ENCODE measurements at places on chromosomes 13 and 19.
A peak's percentile ranks its signal among the peaks of the same experiment; 100 is the strongest.

- DNase-seq = no peak
Measured at GRCh38 chr19:5030136-5030820, 61.4 kb downstream of the KDM4B start.

GRCh38 chr19:46626446-46626845, 1.6 kb upstream of the PTGIR start:
- no peak for DNase-seq

GRCh38 chr13:29621841-29622240, 26.4 kb upstream of the SLC7A1 start:
- no peak for DNase-seq

- DNase-seq = no peak
Measured at GRCh38 chr13:30044932-30045331, 194.5 kb upstream of the UBL3 start.

- peak; percentile 99 for DNase-seq
Measured at GRCh38 chr19:38850436-38850975, 720 bp upstream of the HNRNPL start.

GRCh38 chr19:40390084-40390742, at the start of gene HIPK4:
TSS of gene HIPK4 (minus strand) at chr19:40390181. CDS start at chr19:40389902, 279 bp downstream.
- no peak for DNase-seq

- DNase-seq = no peak
Measured at GRCh38 chr19:7930765-7931164, 4.8 kb upstream of the CTXN1 start.

- DNase-seq = no peak
Measured at GRCh38 chr19:31613683-31614219, 264.5 kb upstream of the TSHZ3 start.

DNA sequence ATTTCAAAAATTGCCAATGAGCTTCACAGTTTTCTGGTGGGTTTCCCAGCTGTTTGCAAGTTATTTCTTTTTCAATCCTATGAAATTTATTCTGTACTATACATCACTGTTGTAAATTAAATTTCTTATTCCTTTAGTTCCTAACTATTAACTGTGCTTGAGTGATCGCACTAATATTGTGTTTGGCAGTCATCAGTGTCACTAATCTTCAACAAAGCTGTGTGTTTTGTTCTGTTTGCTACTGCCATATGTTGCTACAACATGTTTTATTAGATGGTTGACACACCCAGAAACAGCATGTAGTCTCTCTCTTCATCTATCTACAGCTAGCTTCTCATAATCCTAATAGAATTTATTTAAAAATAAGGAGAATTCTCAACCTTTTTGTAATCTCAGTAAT, 453.6 kb upstream of the PRR20A start:
- DNase-seq = no peak

- no peak for DNase-seq
Measured at GRCh38 chr19:48635966-48636858, 967 bp downstream of the DBP start.

DNA sequence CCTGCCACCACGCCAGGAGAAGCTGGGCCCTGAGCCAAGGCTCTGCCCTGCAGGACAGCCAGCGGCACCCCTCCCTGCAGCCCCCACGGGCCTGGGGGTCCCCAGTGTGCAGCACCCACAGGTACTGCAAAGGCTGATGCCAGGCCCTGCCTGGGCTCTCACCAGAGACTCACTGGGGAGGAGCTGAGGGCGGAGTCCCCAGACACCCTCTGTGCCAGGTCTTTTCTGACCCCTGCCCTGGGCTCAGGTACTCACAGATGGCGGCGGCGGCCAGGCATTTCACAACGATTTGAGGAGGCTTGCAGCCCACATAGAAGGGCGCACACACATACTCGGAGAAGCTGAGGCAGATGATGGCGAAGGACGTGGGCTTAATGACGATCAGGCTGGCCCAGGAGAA, 5.7 kb downstream of the SLC7A9 start:
- no peak for DNase-seq

- no peak for DNase-seq
Measured at GRCh38 chr19:39867133-39867532, 21.0 kb upstream of the FBL start.

GRCh38 chr13:79485014-79485811, 4.3 kb downstream of the NDFIP2 start:
- DNase-seq = no peak

DNA sequence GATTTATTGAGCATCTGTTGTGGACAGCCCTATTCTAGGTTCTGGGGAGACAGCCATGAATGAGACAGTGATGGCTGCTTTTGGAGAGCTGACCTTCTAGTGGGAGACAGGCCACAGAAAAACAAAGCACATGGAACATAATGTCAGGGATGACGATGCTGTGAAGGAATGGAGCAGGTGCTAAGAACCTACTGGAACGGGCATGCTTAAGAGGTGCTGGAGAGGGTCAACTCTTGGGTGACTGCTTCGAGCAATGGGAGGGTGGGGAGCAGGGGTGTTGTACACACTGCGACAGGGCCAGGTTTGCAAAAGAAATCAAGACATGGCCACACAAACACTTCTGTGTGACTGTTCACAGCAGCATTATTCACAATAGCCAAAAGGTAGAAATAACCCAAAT, 12.1 kb upstream of the CEACAM16 start:
- no peak for DNase-seq

DNA sequence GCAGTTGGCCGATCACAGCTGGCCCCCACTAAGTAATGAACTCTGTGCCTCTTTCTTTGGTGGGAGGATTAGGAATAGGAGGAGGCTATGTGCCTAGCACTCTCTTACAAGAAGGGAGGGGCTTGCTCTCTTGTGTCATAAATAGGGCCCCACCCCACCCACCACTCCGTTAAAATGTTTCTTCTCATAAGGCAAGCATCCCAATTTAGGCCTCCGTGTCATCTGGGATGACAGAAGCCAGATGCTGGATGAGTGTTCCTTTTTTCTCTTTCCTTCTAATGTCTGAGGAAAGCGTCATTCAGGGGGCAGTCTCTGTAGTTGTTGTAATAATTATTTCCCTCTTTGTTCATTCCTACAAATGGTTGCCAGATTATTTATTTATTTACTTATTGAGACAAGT, at the start of gene LIPE:
Gene LIPE, minus strand, starts transcription at position 76 of the 400 bp plus-strand sequence. CDS start 239 bp downstream, outside the sequence.
- DNase-seq = no peak

DNA sequence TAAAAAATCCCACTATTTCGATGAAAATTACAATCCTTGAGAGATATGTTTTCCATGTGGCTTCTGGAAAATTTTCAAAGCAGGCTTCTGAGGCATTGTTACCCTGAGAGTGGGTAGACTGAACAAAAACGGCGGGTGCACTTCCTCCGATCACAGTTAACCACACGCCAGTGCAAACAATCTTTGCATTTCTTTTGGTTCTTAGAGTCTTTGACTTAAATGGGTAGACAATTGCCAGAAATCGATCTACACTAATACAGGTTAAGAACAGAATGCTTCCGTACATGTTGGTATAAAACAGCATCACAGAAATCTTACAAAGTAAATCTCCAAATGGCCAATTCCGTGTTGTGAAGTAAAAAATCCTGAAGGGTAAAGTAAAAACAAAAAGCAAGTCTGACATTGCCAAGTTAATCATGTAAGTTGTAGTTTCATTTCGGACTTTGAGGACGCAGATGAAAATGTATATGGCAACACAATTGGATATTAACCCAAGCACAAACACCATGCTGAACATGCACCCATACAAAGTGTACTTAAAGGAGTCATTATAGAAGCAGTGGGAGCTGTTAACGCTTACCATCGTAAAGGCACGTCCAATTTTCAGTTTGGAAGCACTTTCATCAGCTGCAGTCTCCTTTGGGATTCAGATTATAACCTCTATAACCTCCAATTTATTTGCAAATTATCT, 927 bp downstream of the LPAR6 start:
- DNase-seq = no peak

DNA sequence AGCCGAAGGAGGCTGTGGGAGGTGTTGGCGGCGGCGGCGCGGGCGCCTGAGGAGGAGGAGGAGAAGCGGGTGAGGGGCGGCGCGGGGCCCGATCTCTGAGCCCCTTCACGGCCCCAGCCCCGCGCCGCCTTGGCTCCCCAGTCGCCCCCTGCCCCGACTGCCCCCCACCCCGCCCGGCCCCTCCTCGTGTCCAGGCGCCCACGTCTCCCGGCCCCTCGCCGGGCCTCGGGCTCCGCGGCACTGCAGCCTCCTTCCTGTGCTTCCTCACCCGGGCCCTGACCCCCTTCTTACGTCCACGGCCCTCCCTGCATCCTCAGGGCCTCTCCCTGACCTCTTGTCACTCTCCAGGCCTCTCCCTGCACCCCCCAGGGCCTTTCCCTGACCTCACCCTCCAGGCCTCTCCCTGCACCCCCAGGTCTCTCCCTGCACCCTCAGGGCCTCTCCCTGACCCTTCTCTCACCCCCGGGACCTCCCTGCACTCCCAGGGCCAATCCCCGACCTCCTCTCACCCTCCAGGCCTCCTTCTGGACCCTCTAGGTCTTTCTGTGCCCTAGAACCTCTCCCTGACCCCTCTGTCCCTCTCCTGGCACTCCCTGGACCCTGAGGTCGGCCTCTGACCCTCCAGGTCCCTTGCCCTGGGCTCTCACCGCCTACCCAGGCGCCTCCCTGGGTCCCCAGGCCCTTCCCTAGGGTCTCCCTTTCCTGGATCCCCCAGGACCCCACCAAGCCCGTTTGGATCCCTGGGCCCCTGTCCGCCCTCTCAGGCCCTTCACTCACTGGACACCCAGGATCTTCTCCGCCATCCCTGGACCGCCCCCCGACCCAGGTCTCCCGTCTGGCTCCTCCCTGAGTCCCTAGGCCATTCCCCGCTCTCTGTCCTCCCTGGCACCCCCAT, 460 bp downstream of the KMT5C start:
- DNase-seq = no peak

GRCh38 chr19:19342086-19343015, 21.7 kb downstream of the MAU2 start:
- DNase-seq = no peak

DNA sequence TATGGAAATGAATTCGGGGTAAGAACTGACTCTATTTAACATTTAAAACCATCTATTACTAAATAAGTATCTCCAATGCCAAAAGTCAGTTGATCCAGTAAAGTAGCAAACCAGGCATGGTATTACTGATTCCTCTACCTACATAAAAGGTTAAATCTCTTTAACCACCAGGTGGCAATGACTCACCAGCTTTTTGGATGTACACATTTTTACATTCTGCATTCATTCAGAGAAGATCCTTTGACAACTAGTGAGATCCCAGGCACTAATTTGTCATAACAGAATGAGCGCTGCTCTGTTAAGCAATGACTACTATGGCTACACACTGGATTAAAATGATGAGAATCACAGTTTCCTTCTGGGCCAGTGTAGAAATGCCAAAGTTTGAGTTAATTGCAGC, 329.8 kb upstream of the GPC6 start:
- DNase-seq = no peak

GRCh38 chr13:39600766-39601165, 2.2 kb downstream of the LHFPL6 start:
- no peak for DNase-seq

GRCh38 chr19:42246143-42246921, 3.9 kb upstream of the GSK3A start:
- DNase-seq = no peak

GRCh38 chr13:111902726-111903125, 164.2 kb upstream of the SOX1 start:
- no peak for DNase-seq

GRCh38 chr19:33698576-33699435, 77.1 kb downstream of the CHST8 start:
- no peak for DNase-seq

DNA sequence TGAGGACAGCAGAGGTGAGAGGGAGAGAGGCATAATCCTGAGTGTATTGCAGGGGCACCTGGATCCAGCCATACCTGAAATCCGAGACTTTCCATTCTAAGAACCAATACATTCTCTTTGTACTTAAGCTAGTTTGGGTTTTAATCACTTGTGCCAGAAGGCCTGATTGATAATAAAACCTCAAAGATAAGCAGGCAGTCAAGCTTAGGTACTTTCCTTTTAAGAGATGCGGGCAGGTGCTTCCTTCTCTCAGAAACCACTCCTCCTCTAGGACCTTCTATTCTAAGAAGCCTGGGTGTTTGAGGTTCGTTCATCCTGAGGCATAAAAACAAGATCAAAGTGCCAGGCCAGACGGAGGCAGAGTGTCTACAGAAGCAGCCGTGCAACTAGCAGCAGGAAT, 22.2 kb downstream of the FAM187B start:
- no peak for DNase-seq

DNA sequence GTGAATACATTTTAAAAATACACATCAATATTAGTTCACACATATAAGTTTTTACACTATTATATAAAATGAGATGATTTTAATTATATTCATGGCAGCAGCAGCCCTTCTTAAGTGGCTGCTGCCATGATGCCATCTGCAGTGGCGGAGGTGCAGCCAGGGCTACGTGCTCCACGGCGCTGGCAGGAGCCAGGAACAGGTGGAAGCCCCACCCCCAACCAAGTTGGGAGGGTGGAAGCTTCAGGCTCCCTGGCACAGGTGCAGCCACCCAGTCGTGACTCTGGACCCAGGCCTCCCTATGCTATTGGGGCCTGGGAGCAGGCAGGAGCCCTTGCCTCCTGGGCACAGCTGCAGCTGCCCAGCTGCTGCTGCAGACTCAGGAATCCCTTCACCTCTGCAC, 646.9 kb upstream of the PCDH9 start:
- DNase-seq = no peak

- no peak for DNase-seq
Measured at GRCh38 chr13:109595471-109595870, 190.9 kb downstream of the IRS2 start.

- DNase-seq = no peak
Measured at GRCh38 chr13:93227878-93228642, 1.5 kb downstream of the GPC6 start.

- DNase-seq = no peak
Measured at GRCh38 chr13:80303225-80303811, 37.6 kb downstream of the SPRY2 start.

GRCh38 chr13:36346222-36347083, at the start of gene SPART:
TSS of gene SPART (minus strand) at chr13:36346394. CDS start at chr13:36335830, 10,564 bp downstream.
- DNase-seq = peak; percentile 83

GRCh38 chr13:104487006-104487405, 1420.8 kb upstream of the SLC10A2 start:
- no peak for DNase-seq

GRCh38 chr13:74090869-74091605, 43.2 kb downstream of the KLF12 start:
- no peak for DNase-seq

- no peak for DNase-seq
Measured at GRCh38 chr13:25733696-25734435, 317.9 kb downstream of the SHISA2 start.

DNA sequence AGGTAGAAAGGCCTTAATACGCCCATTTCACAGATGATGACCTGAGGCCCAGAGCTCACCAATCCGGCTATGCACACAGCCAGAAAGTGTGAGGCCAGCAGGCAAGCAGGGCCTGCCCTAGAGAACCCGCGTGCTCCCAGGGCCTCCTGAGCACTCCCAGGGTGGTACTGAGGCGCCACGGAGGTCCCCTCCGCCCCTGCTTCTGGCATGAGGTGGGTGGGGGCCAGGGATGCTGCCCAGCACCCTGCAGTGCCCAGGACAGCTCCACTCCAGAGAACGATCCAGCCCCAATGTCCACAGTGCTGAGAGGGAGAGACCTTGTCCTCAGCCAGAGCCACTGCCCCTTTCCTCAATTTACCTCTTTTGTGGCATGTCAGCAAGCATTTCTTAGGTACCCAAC, 13.9 kb downstream of the SGTA start:
- DNase-seq = no peak

GRCh38 chr13:23731709-23732108, 157.5 kb downstream of the MIPEP start:
- DNase-seq = no peak

Data from stimulated activated CD4-positive, alpha-beta T cell treated with anti-CD3 and anti-CD28 coated beads, Interleukin-12 subunit alpha, Interleukin-12 subunit beta, amount 100 ng/mL, for 48 hours (primary cell).